ENCODE measurements at places on chromosomes 6 and 20.

DNA sequence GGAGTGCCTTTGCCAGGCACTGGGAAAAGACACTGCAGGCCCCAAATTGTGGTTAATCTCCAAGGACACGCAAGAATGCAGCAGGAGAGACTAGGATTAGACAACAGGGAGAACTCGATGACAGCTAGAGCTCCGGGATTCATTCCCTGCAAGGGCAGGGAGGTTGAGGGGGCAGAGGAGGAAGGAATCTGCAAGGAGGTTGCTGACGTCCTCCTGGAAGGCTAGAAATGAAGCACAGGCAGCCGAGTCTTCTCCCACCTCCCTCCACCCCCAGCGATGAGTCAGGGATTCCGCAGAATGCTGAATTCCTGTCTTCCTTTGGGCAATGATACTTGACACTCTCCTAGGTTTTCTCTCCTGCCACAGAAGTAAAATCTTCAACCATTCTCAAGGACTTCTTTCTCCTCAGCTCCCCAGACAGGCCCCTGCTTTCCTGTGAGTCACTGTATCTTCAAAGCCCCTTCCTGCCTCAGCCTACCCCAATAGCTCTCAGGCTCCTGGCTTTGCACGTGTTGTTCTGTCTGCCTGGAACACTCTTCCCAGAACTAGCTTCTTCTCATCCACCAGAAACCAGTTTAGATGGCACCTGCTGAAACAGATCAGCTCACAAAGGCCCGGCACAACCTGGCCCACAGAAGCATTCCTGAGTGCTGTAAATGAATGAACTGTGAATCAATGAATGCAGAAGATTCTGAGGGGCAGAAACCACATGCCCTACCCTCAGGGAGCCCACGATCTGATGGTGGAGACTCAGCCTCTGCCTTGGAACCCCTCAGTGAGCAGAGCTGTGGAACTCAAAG, 85.6 kb downstream of the MRPL14 start:
- no peak for DNase-seq

DNA sequence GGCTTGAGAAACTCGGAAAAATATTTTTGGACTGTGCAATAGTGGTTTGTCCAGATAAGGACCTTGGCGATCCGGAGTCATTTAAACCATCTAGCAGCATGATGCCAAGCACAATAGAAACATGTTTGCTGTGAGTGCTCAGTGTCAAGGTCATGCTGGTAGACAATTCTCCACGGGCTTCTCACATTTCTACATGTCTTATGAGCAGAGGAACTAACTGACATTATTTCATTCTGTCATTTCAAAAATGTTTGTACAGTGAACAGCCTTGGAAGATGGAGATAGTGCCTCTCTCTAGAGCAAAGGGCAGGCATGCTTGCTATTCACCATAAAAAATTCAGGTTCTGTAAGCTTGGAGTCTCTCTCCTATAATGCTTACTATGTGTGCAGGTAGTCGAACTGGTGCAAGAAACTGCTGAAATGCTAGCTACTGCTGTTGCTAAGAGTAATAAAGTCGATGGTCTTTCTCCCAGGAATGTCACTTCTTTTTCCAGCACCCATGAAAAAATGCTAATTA, 25.4 kb upstream of the CCN2 start:
- DNase-seq: no peak

GRCh38 chr6:112743323-112743722, 396.2 kb downstream of the RFPL4B start:
- no peak for DNase-seq

DNA sequence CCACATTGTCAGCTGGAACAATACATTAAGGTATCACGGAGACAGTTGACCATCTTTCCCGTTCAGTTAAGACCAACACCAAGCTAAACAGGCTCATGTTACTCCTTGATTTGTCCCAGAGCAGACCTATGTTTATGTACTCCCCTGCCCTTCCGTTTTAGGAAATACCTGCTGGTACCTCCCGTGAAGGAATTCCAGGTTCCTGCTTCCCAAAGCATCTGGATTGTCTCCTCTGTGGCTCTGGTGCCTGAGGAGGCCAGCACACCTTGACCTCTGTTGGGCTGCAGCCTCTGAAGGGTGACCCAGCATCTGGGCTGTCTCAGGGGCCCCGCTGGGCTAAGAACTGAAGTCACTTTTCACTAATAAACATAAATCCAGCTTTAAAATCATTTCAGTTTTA, 647.8 kb upstream of the MARCKS start:
- no peak for DNase-seq

GRCh38 chr6:139149383-139149782, 14.5 kb downstream of the HECA start:
- DNase-seq: no peak

DNA sequence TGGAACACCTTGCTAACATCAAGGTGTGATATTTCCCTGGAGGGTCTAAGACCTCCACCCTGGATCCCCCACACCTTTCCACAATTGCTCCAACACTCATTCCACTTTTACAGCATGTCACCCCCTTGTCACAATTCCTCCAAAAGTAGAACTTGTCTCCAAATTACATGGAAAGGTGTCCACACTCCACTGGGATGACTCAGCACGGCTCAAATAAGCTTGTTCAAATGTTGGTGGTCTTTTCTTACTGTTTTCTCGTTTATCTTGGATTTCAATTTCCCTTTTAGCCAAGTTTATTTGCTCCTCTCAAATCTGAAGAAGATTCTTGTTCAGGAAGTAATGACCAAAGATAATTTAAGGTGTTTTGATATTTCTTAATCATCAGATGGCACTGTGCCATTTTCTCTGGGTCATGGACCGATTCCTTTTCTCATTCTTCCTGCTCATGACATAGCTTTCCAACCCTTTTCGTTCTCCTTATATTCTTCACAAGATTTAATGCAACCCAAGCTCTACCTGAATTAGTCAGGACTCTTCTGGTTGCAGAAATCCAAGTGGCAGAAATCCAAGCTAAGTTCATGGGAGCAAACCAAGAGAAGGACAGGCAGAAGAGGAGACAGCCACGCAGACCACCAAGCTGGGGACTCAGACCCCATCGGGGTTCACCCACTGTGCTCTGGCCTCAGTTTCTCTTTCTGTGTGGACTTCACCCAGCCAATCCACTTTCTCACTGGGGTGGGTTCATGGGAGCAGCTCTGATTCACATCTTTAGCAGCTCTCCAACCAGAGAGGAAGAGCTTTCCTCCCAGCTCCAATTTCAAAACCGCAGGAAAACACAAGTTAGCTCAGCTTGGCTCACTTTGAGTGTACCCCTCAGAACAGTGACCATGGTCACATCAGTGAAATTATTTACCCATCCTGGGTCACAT, 110.5 kb upstream of the CDYL start:
- no peak for DNase-seq

Measured in muscle of arm (tissue), 14 donors.